ENCODE measurements at places on chromosomes 16 and 17. TPM values are rescaled to one million over a fixed set of nuclear protein-coding genes. Genes with fewer than 3 reads are reported as not detected.

Gene TMIGD1
- 1.4 TPM for polyA plus RNA-seq

Gene C1QTNF8
- polyA plus RNA-seq, result not detected

GRCh38 chr17:59746849-59747445 lies 39.5 kb downstream of the VMP1 start:
- DNase-seq, result no peak

Gene XYLT1
- 8.6 TPM for polyA plus RNA-seq

- no peak for DNase-seq
Measured at GRCh38 chr17:49223517-49224197, 6.9 kb downstream of the PHOSPHO1 start.

Gene TSNAXIP1
- polyA plus RNA-seq, result 2.9 TPM

GRCh38 chr17:70624211-70624610 lies 454.9 kb downstream of the KCNJ2 start:
- DNase-seq, result no peak

- no peak for DNase-seq
Measured at GRCh38 chr16:81553080-81553813, 108.6 kb downstream of the CMIP start.

DNA sequence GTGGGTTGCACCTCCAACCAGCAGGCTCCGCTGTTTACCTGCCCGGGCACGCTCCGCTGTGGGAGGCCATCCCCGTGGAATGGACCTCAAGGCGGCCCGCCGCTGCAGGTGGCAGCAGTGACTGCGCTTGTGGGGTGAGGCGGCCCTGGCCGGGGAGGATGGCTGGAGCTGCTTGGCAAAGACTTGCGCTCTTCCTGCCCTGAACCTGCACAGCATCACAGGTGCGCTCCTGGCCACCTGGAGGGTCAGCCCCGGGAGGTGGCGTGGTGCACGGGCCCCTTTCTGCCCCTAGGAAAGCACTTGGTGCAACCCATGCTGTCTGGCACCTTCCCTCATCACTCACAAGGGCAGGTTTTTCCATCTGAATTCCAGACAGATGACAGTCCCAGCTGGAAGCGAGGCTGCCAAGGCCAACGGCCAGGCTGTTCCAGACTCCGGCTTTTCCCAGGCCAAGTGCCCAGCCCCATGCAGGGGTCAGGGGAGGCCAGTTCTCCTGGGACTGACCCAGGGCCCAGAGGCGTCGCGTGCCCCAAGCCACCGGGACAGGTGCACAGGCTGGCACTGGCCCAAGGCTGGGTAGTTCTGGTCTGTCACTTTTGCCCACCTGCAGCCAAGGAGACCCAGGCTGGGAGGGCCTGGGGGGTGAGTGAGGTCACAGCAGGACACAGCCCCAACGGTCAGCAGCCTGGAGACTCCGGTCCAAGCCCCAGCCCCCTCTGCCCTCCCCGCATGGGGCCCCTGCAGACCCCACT lies 13.3 kb downstream of the UTS2R start:
- no peak for DNase-seq

DNA sequence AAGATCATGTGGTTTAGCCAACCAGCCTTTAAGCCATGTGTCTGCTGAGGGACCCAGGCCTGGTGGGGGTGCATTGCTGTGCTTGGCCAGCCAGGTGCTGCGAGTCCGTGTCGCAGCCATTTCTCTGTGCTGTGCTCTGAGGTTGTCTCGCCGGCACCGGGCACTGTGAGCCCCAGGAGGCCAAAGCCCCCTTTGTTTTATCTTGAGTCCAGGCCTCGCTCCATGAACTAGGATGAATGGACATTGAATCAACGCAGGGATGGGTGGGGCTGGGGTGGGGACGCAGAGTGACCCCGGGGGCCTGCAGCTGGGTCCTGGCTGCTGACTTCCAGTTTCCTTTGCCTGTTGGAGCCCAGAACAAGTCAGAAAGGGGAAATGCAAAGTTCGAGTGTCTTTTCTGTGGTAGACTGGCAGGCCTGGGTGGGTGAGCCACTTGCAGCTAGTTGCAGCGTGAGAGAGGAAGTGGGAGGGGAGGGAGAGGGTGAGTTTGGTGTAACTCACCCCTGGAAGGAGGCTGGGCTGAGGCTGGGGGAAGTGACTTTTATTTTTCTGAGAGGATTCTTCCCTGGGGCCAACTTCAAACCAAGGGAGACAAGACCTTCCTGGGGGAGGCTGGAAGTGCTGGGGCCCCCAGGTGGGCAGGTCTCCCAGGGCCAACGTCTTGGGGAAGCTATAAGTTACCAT lies 324.7 kb downstream of the SEC14L1 start:
- no peak for DNase-seq

DNA sequence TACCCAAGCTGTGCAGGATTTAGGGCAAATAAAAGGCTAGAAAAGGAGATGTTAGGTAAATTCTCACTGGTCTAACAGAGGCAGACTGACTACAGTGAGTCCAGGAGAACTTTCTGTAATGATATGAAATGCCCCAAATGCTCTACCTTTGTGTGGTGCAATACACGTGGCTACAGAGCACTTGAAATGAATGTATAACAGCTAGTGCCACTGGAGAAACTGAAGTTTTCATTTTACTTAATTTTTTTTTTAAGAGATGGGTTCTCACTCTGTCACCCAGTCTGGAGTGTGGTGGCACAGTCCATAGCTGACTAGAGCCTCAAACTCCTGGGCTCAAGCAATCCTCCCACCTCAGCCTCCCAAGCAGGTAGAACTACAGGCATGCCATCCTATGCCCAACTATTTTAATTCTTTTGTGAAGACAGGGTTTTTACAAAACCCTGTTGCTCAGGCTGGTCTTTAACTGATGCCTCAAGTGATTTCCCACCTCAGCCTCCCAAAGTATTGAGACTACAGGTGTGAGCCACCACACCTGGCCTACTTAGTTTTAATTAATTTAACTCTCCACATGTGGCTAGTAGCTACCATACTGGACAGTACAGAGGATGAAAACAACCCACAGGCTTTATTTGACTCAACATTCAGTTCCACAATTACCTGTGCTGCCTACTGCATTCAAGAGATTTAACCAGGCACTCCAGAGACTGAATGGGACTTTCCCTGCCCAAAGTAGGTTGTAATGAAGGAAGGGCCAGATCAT lies 84.8 kb upstream of the PLEKHM1 start:
- no peak for DNase-seq

Gene KCNG4
- 0.09 TPM for polyA plus RNA-seq

- no peak for DNase-seq
Measured at GRCh38 chr17:1324201-1324771, 44.8 kb downstream of the TRARG1 start.

Gene TTYH2
- 15.9 TPM for polyA plus RNA-seq

DNA sequence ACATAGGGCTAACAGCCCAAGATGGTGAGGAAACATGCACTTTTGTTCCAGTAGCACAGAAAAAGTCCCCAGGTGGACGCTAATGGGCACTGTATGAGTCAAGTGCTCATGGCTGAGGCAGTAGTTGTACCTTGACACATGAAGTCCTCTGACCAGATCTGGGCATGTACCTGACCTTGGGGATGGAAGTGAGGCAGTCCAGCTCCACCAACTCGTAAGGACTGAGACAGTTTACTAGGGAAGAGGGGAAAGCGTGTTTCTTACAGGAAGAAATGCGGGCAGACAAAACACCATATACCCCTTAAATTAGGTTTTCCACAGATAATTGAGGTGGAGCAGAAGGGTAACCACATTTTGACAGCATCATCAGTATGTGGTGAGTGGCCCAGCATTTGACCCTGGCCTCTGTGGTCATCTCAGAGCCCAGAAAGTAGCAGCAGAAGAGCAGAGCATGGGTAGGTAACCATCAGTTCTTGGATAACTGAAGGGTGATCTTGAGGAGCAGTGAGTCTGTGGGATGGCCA lies 32.4 kb upstream of the METTL9 start:
- no peak for DNase-seq

Gene ETV4
- 55.4 TPM for polyA plus RNA-seq

DNA sequence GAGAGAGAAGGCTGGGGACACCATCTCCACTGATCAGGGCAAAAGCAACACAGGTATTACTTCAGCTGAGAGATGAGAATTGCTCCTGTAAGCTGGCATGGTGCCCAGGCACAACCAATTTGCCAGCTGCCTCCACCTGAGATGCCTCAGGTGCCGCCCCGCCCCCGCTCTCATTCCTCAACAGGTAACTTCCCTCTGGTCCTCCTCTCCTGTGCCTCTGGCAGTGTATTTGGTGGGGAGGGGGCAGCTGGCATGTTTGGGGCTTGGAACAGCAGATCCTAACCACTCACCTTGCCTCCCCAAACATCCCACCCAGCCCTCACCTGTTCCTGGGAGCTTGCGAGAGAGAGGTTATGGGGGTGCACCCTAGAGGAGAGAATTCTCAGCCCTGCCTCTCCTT lies 2.9 kb upstream of the SRCIN1 start:
- no peak for DNase-seq

DNA sequence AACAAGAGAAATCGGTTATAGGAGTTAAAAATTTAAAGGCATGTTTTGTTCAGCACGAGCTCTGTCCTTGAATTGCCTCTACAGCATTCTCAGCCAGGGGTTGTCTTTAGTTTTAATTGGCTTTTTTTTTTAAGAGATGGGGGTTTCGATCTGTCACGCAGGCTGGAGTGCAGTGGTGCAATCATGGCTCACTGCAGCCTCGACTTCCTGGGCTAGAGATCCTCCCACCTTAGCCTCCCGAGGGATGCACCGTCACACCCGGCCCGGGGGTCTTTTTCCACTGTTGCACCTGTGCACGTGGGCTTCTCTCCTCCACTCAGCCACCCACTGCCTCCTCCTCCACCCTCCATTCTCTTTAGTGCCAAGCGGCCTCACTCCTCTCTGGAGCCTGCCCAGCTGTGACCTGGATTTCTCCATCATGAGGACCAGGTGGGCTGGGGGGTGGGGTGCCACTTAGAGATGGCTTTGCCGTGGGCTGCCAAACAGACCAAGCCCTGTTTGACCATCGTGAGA lies 106.8 kb upstream of the SEC14L1 start:
- no peak for DNase-seq

Gene TBC1D3H
- polyA plus RNA-seq, result not detected

Gene ABCC12
- not detected for polyA plus RNA-seq

Gene C16orf96
- polyA plus RNA-seq, result 0.41 TPM

DNA sequence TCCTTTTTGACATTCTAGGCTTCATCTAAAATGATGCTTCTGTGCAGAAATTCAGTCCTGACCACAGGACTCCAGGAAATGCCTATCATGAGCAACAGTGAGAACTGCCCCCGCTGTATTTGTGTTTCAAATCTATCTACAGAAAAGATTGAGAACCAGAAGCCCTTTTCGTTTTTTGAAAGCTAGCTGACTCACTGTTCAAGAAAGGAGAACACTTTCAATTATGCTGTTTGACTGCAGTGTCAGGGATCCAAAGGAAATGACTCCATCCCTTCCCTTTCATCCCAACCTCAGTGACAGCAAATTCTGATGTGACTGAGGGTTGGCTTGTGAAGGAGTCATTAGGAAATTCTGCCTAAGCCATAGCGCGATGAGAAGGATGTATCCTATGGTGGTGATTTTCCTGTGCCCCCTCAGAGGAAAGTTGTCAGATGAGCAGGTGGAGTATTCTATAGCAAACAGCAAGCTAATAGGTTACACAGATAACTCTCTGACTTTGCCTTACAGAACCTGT lies 622.3 kb downstream of the TMEM114 start:
- DNase-seq, result no peak

- no peak for DNase-seq
Measured at GRCh38 chr16:72532906-72533410, 361.0 kb upstream of the PMFBP1 start.
